ENCODE measurements at places on chromosomes 12 and 14.

DNA sequence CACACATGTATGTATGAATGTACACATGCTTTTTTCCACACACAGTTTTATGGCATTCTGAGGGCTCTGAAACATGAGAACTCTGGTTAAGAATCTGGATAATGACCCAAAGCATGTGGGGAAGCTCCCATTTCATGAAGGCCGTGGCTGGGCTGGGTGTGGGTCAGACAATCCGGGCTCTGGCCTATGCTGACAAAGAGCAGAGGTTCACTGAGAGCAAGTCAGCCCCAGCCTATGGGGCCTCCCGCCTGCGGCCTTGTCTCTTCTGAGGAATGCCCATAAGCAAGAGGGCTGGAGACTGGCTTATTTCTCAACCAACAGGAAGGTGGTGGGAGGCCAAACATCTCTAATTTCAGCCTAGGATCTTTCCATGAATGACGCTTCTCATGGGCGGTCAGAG, 8.5 kb downstream of the MYH6 start:
- DNase-seq, result no peak

DNA sequence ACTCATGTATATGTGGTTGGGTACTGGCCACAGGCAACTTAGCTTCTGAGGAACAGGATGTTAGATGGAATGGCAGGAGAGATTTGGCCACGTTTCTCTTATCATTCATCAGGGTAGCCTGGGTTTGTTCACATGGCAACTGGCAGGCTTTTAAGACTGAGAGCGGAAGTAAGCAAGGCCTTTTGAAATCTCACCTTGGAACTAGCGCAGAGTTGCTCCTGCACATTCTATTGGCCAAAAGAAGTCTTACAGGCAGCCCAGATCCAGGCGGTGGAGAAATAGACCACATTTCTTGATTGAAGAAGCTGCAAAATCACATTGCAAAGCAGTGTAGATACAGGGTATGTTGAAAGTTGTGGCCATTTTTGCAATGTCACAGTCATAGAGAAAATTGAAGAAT, 3.7 kb downstream of the CLEC4A start:
- no peak for DNase-seq

DNA sequence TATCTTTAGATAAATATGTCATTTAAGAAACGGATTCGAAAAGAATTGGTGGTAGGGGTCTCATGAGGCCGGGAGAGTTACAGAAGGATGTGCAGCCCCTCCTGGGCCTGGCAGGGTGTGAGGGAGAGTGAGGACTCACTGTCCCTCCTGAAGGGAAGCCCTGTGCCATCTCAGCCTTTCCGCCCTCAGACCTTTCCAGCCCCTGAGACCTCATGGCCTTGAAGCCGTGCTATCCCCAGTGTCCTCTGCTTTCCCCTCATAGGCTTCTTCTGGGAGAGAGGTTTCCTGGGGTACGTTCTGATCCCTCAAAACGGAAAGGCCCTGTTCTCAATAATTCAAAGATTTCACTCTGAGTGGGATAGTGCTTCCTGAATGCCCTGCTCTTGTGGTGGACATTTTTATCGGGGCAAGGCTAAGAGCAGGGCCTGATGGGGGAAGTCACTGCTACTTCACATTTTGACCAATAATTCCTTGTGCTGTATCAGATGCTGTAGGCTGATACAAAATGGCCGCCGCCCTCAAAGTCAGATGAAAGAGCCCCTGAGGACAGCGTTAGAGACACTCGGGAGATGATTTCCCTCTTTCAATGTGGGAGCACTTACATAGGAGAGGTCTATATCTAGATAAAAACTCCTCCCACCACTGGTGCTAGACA, 1.3 kb downstream of the CD4 start:
- peak; percentile 75 for DNase-seq

GRCh38 chr14:93971635-93972027, 4.7 kb downstream of the ASB2 start:
- peak; percentile 72 for DNase-seq

- no peak for DNase-seq
Observed at GRCh38 chr12:102659200-102659911, 179.0 kb upstream of the IGF1 start.

GRCh38 chr12:3772380-3772779, 19.5 kb upstream of the CRACR2A start:
- no peak for DNase-seq

DNA sequence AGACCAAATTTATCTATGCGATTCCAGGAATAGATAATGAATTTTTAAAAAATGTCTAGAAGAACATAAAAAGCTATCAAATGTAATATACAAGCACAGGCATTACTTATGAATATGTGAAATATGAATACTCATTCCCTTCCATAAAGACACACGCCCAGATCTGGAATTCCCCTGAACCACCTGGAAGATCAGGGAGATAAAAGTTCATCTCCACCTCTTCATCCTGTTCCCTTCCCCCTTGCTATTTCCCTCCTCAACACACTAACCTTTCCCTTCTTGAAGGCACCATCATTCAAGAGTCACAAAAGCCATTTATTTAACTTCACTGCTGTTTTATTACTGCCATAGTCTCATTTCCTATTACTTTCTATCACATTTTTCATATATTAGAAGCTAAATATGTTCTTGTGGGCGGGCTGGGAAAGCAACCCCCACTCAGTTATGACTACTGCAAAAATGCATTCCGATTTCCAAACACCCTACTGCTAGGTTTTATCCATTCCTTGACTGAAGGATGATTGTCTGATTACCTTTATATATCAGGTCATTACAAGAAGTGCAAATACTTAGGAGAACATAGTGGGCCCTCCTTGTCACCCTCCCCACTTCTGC, 16.1 kb downstream of the FGD6 start:
- DNase-seq, result no peak

- DNase-seq, result no peak
Observed at GRCh38 chr12:26654623-26655022, 178.4 kb downstream of the ITPR2 start.

GRCh38 chr12:116015525-116015924, 262.0 kb downstream of the MED13L start:
- peak; percentile 32 for DNase-seq

DNA sequence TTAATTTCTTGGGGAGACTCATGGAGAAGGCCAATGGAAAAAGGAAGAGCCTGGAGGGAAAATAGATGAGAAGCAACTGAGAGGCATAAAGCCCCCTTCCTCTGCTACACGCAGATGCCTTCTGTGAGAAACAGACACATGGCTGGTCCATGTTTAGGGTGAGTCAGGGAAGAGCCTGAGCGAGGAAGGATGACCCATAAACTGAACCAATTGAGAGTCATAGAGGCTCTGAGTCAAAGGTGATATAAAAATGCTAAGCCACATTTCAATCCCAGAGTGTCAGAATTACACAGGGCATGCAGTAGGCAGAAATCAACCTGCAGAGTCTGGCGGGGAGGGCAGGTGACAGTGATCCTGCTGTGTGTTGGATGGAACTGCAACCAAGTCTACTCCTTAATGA, 30.1 kb upstream of the NEDD1 start:
- DNase-seq, result no peak

DNA sequence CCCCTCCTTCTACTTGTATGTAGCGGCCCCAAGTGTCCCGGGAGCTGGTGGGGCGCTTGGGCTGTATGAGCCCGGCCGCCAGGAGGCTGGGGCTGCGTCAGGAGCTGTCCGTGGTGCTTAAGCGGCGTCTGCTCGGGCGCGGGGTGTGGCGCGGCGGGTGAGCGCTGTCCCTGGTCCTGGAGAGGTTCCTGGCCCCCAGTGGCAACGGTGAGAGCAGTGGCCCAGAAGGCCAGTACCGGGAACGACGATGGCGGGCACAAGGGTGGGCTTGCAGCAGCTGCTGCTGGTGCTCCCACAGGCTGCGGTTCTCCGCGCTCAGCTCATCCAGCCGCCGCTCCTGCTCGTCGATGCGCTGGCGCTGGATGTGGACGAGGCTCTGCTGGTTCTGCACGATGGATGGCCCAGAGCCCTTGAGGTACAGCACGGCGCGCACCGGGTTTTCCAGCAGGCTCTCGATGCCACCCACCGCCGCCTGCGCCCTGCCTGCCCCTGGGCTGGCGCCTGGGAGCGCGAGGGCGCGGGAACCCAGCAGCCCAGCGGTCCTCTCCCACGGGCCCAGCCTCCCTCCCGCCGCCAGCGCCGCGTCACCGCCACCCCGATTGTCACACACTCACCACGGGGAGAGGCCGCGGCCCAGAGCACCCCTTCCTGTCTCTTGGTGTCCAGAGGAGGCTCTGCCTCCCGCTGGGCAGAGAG, 41.9 kb upstream of the FKBP4 start:
- peak; percentile 58 for DNase-seq

GRCh38 chr12:12718853-12719252, 1.7 kb downstream of the CDKN1B start:
- peak; percentile 49 for DNase-seq

- no peak for DNase-seq
Observed at GRCh38 chr12:103517161-103517560, 21.4 kb upstream of the C12orf42 start.

- no peak for DNase-seq
Observed at GRCh38 chr12:64193931-64194330, 28.2 kb downstream of the KICS2 start.

DNA sequence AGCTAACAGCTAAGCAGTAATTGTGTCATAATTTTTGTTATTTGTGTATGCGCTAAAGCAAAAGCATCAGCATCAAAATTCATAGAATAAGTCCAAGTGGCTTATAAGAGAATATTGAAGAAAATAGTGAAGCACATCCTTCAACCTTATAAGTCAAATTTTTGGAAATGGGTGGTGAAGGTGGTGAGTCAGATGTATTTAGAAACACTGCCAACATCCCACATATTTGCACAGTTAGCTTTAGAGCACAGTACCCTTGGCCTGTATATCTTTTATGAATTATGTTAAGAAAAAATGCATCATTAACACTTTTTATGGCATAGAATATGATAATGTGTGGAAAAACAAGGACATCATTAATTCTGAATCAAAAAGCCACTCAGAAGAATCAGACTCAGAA, 8.0 kb downstream of the SYT10 start:
- DNase-seq, result no peak

DNA sequence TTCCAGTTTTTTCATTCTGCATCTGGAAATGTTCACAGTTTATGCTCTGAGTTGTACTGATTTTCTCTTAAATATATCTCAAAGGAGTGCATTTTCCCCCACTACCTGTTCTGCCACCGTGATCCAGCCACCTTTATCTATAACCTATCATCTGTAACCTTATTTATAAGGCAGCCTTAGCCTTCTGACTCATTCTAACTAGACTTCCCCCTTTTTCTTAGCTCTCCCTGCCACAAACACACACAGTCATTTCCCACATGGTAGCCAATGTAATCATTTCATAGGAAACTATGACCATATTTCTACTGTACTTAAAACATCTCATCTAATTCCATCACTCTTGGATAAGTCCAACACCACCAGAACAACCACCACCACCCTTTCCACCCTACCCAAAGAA, 10.8 kb upstream of the GYS2 start:
- peak; percentile 40 for DNase-seq

GRCh38 chr12:89185889-89186288, 166.4 kb downstream of the DUSP6 start:
- no peak for DNase-seq

DNA sequence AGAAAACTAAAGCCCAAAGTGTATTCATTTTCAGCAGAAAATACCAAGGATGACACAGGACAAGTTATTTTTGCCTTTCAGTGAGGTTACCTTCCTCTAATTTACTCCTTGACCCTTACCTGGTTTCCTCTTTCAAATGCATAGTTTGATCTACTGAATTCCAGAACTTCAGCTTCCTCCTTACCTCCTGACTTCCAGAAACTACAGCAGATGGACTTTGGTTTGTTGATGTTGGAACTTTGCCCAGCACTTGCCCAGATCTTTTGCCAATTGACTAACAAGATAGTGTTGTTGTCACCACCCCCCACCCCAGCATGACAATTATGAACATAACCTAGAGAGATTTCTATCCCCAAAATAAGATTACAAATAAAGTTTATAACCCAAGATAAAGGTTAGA, 63.2 kb downstream of the NAV3 start:
- no peak for DNase-seq

DNA sequence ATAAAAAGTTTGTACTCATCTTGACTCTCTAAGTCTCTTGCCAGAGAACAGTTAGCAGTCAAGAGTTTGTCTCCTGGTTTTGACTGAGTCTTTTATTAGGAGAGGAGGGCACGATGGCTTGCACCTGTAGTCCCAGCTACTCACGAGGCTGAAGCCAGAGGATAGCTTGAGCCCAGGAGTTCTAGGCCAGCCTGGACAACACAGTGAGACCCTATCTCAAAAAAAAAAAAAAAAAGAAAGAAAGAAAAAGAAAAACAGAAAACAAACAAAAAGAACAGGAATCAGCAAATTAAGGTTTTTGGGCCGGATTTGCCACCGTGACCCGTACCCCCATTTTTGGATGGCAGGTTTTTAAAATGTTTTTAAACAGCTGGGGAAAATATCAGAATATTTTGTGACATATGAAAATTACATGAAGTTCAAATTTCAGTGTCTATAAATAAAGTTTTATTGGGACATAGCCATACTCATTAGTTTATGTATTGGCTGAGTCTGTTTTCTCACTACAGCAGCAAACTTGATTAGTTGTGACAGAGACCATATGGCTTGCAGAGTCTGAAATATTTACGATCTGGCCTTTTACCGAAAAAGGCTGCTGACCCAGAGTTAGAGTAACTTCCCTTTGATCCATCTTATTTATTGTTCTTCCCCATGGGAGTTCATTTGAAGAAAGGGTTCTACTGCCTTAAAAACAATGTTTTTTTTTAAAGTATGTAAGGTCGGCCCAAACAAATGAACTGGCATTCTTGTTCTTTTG, 31.2 kb downstream of the VEZT start:
- DNase-seq, result no peak

DNA sequence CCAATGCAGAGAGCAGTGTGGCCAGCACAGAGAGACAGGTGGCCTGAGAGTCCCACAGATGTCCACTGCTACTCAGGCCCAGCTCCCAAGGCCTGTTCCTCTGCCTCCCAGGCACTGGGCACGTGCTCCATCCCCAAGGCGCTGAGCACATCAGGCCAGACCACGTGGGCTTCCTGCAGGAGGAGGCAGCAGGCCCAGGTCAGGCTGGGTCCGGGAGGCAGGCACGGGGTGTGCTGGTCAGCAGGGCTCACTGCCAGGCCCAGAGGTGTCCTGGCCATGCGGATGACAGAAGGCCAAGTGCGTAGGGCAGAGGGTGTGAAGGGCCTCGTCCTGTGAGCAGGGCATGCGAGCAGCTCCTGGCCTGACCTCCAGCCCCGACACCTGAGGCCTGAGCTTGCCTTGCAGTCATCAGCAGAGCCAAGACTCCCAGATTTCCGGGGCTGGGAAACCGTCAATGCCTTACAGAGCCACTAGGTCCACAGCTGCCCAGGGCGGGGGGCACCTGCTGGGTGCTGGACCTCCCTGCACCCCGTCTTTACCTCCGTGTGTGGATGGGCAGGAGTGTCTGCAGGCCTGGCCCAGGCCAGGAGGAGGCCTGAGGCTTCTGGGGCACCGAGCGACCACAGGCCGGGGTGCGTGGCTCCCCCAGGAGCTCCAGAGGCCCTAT, 14.9 kb downstream of the TRMT61A start:
- no peak for DNase-seq

DNA sequence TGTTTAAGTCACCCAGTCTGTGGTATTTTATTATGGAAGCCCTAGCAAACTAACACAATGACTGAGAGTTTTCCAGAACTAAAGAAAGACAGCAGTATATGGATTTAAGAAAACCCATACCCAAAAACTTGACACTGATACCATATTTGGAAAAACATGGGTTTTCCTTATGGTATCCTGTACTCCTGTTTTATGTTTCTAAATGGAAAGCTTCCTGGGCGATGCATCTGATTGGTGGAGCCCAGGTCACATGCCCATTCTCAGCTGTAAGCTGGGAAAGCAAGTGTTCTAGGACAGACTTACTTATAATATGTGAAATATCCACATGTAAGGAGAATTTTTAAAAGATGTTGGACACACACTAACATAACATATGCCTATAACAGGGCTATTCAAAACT, 4.5 kb upstream of the RNASE4 start:
- no peak for DNase-seq

All from activated CD4-positive, alpha-beta T cell treated with anti-CD3 and anti-CD28 coated beads, Interleukin-2, amount 50 U/mL, for 16 hours (primary cell).